ENCODE measurements at places on chromosomes 5 and 9. TPM values are rescaled to one million over a fixed set of nuclear protein-coding genes. Genes with fewer than 3 reads are reported as not detected.

WHRN gene
- 4.4 TPM for total RNA-seq

PCDHB14 gene
- 0.07 TPM for total RNA-seq

PCDHGA11 gene
- not detected for total RNA-seq

ZNF462 gene
- total RNA-seq = 4.5 TPM

All from A549 treated with GW870086 at 1 μM for 4 hours (cell line).